A549 treated with DMSO at 1 μM for 4 hours (cell line): ENCODE measurements at places on chromosomes 6 and 20. TPM values are rescaled to one million over a fixed set of nuclear protein-coding genes. Genes with fewer than 3 reads are reported as not detected.

OPN5 gene
- not detected in 5 replicates for total RNA-seq

NOX3 gene
- total RNA-seq: not detected in 5 replicates

CLIC5 gene
- not detected in 5 replicates for total RNA-seq

DLL1 gene
- total RNA-seq: 0.16 to 0.26 TPM (median 0.19 TPM) in 4 of 5 replicates, not detected in the other

C6orf15 gene
- not detected in 5 replicates for total RNA-seq

ATP6V1G2 gene
- 0.40 to 0.77 TPM (median 0.64 TPM) in 5 replicates for total RNA-seq

IRAK1BP1 gene
- total RNA-seq: 0.52 to 1.1 TPM (median 0.74 TPM) in 5 replicates

LST1 gene
- total RNA-seq: 0.20 to 0.26 TPM in 2 of 5 replicates, not detected in the others

PRND gene
- total RNA-seq: not detected in 5 replicates

UNC5CL gene
- 0.28 to 0.38 TPM (median 0.33 TPM) in 5 replicates for total RNA-seq

SLC22A16 gene
- not detected in 5 replicates for total RNA-seq

FAM217A gene
- total RNA-seq: not detected in 5 replicates

KIF25 gene
- 0.06 to 0.07 TPM in 2 of 5 replicates, not detected in the others for total RNA-seq

C2 gene
- 0.31 to 0.48 TPM (median 0.36 TPM) in 5 replicates for total RNA-seq

HTR1B gene
- total RNA-seq: 0.03 to 0.07 TPM in 2 of 5 replicates, not detected in the others

CLPSL2 gene
- total RNA-seq: 0.38 to 0.76 TPM (median 0.57 TPM) in 4 of 5 replicates, not detected in the other

SOX18 gene
- total RNA-seq: 1.1 to 2.3 TPM (median 1.7 TPM) in 5 replicates

HAO1 gene
- total RNA-seq: not detected in 5 replicates

F13A1 gene
- total RNA-seq: not detected in 5 replicates

SLC35D3 gene
- 0.03 to 0.10 TPM (median 0.05 TPM) in 5 replicates for total RNA-seq

KHDRBS2 gene
- not detected in 5 replicates for total RNA-seq

TGM6 gene
- total RNA-seq: not detected in 5 replicates

SEL1L2 gene
- not detected in 5 replicates for total RNA-seq

WFDC2 gene
- 0.15 to 0.19 TPM in 2 of 5 replicates, not detected in the others for total RNA-seq

SLC24A3 gene
- 0.03 to 0.17 TPM (median 0.04 TPM) in 5 replicates for total RNA-seq

MATN4 gene
- 0.09 to 0.14 TPM (median 0.13 TPM) in 4 of 5 replicates, not detected in the other for total RNA-seq

BPIFB2 gene
- total RNA-seq: not detected in 5 replicates

ARFGEF3 gene
- 0.57 to 0.77 TPM (median 0.67 TPM) in 5 replicates for total RNA-seq

NRM gene
- total RNA-seq: 24.4 to 30.4 TPM (median 27.2 TPM) in 5 replicates

SLC4A11 gene
- 5.3 to 7.2 TPM (median 6.2 TPM) in 5 replicates for total RNA-seq

PSMA7 gene
- 500 to 593 TPM (median 554 TPM) in 5 replicates for total RNA-seq

MAS1 gene
- total RNA-seq: not detected in 5 replicates

KIAA1755 gene
- total RNA-seq: 0.12 to 0.29 TPM (median 0.15 TPM) in 5 replicates

CST4 gene
- total RNA-seq: not detected in 5 replicates

NXT1 gene
- 57.9 to 74.5 TPM (median 70.9 TPM) in 5 replicates for total RNA-seq

SLC17A1 gene
- total RNA-seq: 0.06 TPM in 2 of 5 replicates, not detected in the others

CLIC1 gene
- total RNA-seq: 490 to 521 TPM (median 507 TPM) in 5 replicates

HLA-DQB1 gene
- total RNA-seq: not detected in 5 replicates

STX11 gene
- total RNA-seq: 2.2 to 2.5 TPM (median 2.4 TPM) in 5 replicates

BICRAL gene
- 2.8 to 4.1 TPM (median 3.8 TPM) in 5 replicates for total RNA-seq

RBPJL gene
- not detected in 5 replicates for total RNA-seq

ANKRD6 gene
- total RNA-seq: 1.4 to 2.9 TPM (median 2.2 TPM) in 5 replicates

DLK2 gene
- total RNA-seq: 3.5 to 6.8 TPM (median 6.4 TPM) in 5 replicates

CYP39A1 gene
- 0.05 to 0.28 TPM (median 0.10 TPM) in 4 of 5 replicates, not detected in the other for total RNA-seq

TMEM217 gene
- total RNA-seq: 0.66 to 1.0 TPM (median 0.85 TPM) in 5 replicates

SIRPD gene
- not detected in 5 replicates for total RNA-seq

FLOT1 gene
- total RNA-seq: 81.4 to 94.3 TPM (median 88.8 TPM) in 5 replicates

PARD6B gene
- 2.7 to 4.6 TPM (median 3.1 TPM) in 5 replicates for total RNA-seq

APOM gene
- total RNA-seq: 2.8 to 3.8 TPM (median 3.2 TPM) in 5 replicates

KHDC1L gene
- total RNA-seq: 0.20 to 0.81 TPM (median 0.35 TPM) in 4 of 5 replicates, not detected in the other

HSD17B8 gene
- total RNA-seq: 13.1 to 16.0 TPM (median 14.4 TPM) in 5 replicates

SSTR4 gene
- total RNA-seq: not detected in 5 replicates

LAMA2 gene
- 0.26 to 0.70 TPM (median 0.51 TPM) in 5 replicates for total RNA-seq

BEND6 gene
- 0.71 to 1.7 TPM (median 1.3 TPM) in 5 replicates for total RNA-seq

PHACTR1 gene
- 0.05 TPM in 1 of 5 replicates, not detected in the others for total RNA-seq
